A549 treated with CpdA at 1 μM for 4 hours (cell line): ENCODE measurements at places on chromosomes 2 and 18. TPM values are rescaled to one million over a fixed set of nuclear protein-coding genes. Genes with fewer than 3 reads are reported as not detected.

The NEUROD1 gene
- total RNA-seq, result not detected in 5 replicates

The VIT gene
- total RNA-seq, result not detected in 5 replicates

The PTPRN gene
- total RNA-seq, result 0.86 to 2.1 TPM (median 0.92 TPM) in 5 replicates

The DCC gene
- total RNA-seq, result not detected in 5 replicates

The MROH2A gene
- total RNA-seq, result 0.10 to 0.19 TPM (median 0.13 TPM) in 3 of 5 replicates, not detected in the others

The COL5A2 gene
- 49.4 to 93.9 TPM (median 80.3 TPM) in 5 replicates for total RNA-seq

The DSC2 gene
- total RNA-seq, result 0.98 to 1.5 TPM (median 1.2 TPM) in 5 replicates

The KLHL41 gene
- total RNA-seq, result 0.15 to 0.76 TPM (median 0.45 TPM) in 4 of 5 replicates, not detected in the other
